ENCODE measurements at places on chromosomes 16 and 17.
A peak's percentile ranks its signal among the peaks of the same experiment; 100 is the strongest.

GRCh38 chr17:13490906-13491482, 110.7 kb downstream of the HS3ST3A1 start:
- no peak for DNase-seq

DNA sequence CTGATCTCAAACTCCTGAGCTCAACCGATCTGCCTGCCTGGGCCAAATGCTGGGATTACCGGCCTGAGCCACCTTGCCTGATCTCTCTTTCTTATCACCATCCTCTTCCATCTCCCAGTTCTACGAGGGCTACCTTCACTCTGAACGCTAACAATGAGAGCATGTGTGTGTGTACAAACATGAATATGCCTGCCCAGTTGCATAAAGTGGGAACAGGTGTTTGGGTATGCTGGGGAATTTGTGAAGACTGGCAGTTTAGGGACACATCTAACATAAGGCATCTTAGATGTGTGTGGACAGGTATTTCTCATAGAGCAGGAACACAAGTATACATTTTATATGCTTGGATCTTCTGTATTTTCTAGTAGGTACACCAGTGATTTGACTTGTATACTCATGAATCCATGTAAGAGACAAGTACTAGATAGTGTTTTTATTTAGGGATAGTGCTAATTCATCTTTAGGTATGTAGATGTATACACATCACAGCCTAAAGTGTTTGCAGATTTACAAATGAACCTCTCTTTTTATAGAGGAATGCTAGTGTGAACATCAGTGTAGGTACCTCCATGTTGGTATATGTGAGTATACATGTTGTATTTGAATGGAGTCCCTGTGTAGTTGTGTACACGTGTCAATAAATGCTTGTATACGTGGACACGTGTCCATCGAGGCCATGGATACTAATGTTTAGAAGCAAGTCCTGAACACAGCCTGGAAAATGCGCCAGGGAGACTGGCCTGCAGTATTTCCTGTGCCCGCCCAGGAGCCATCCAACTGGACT, 1.2 kb upstream of the DLX4 start:
- DNase-seq, result no peak

DNA sequence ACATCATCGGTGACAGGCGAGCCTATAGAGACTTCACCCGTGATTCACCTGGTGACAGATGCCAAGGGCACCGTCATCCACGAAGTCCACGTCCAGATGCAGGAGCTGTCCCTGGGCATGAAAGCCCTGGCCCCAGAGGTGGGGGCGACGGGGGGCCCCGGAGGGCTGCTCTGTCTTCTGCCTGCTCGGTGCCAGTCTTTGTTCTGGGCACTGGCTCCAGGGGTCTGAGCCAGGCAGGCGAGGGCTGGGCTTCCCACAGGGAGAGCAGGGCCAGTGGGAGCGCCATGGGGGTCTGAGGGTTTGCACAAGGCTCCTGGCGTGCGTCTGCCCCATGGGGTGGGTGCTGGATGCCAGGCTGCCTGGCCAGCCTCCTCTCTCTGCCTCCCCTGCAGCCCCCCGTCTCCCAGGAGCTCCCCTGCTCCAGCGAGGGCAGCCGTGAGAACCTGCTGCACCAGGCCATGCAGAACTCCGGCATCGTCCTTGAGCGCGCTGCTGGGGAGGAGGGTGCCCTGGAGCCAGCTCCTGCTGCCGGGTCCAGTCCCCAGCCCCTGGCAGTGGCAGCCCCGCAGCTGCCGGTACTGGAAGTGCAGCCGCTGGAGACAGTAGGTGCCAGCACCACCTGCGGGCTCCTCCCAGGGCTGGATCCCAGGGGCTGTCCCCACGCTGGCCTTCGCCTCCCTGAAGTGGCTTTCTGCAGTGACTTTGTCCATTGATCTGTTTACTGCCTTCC, 3.0 kb upstream of the DNASE1L2 start:
- no peak for DNase-seq

DNA sequence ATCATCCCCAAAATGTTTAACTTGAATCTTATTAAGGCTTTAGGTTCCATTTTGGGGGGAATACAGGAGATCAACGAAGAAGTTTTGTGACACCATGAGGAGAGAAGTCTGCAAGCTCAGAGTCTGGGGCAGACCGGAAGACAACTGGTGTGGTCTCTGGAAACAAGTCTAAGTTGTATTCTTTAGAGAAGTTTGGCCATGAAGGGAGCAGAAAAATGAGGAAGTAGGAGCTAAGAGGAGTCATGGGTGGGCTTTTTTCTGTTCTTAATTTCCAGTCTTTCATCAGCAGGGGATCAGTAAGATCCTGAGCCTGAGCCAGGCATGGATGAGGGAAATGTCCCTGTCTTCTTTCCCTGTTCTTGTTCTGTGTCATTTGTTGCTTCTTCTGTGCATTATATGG, 35.8 kb upstream of the NF1 start:
- DNase-seq, result no peak

GRCh38 chr17:74778960-74779359, 2.8 kb upstream of the NAT9 start:
- no peak for DNase-seq

GRCh38 chr16:14187517-14188338, 116.6 kb downstream of the MRTFB start:
- DNase-seq, result no peak

DNA sequence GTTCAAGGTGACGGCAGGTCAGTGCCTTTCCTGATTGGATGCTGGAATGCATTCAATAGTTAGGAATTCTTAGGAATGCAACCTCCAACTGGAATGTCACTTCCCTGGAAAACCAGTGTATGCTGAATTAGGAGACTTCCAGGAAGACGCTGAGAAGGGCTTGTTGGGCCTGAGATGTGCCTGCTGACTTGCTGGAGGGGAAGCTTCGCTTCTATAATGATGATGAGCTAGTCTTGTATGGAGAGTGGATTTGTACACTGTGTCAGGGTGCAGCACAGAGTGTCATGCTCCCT, 45.6 kb downstream of the SMPD3 start:
- no peak for DNase-seq

GRCh38 chr16:46973207-46973995, at the start of gene DNAJA2:
Gene DNAJA2, minus strand, starts transcription at chr16:46973674. Its CDS starts 102 bp downstream, at chr16:46973572.
- DNase-seq, result peak; percentile 84

DNA sequence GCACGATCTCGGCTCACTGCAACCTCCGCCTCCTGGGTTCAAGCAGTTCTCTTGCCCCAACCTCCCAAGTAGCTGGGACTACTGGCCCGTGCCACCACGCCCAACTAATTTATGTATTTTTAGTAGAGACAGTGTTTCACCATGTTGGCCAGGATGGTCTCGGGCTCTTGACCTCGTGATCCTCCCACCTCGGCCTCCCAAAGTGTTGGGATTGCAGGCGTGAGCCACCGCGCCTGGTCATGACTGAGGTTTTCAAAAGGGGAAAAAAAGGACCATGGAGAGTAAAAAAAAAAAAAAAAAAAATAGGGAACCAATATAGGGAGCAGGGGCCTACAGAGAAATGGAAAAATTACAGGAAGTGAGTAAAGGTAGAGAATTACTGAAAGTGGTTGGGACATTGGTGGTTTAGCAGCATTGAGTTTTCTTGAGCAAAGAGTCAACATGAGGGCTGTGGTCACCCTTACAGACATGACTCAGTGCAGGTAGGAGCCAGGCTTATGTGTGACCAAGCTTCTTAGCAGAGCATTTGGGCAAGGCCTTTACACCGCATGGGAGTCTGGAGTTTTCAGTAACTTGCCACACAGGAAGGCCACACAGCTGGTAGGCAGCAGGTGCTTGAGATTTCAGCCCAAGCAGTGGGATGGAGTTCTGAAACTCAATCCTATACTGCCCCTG, 447.3 kb downstream of the HS3ST3B1 start:
- no peak for DNase-seq

All from stimulated activated CD4-positive, alpha-beta T cell treated with anti-CD3 and anti-CD28 coated beads, Interleukin-12 subunit alpha, Interleukin-12 subunit beta, amount 100 ng/mL, for 24 hours (primary cell).